ENCODE measurements at places on chromosomes 7 and 10.
A peak's percentile ranks its signal among the peaks of the same experiment; 100 is the strongest.

GRCh38 chr10:116685807-116686206, 56.6 kb downstream of the HSPA12A start:
- no peak for DNase-seq

DNA sequence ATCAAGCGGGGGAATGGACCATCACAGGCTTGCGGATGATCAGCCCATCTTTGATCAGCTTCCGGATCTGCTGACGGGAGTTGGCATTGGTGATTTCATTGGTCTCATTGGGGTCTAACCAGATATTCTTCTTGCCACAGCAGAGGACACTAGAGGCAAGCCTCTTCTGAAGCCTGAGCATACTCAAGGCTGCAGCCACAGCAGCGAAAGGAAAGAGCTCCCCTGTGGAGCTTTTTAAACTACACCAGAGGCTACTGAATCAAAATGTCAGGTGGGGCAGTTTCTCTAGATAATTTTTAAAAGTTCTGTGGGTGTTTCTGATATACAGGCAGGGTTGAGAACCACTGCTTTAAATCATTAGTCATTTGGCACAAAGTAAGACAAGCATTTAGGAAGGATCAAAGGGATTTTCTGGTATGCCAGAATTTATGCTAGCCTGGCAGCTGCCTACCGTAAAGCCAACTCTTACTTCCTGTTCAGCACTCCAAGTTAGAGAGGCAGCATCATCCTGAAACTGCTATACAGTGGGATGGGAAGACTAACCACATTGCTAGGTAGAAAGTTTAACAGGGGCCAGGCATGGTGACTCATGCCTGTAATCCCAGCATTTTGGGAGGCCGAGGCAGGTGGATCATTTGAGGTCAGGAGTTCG, 7.0 kb downstream of the NAPEPLD start:
- no peak for DNase-seq

GRCh38 chr7:64102656-64103400, 57.6 kb downstream of the ZNF727 start:
- no peak for DNase-seq

DNA sequence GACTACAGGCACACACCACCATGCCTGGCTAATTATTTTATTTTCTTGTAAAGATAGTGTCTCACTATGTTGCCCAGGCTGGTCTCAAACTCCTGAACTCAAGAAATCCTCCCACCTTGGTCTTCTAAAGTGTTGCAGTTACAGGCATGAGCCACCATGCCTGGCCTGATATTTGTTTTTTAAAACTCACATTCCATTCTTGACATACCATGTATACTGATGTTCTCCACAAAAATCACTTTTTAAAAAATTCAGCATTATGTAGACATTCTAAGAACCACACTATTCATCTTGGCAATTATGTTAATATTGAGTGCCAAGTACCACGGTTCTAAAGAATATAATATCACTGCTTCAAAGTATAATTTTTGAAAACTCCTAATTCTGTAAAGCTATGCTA, 43.5 kb downstream of the IDE start:
- DNase-seq = no peak

- DNase-seq = peak; percentile 57
These were observed 6.0 kb upstream of the GATA3 start for GRCh38 chr10:8048281-8049008.

Measured in CD4-positive, alpha-beta T cell treated with Interferon alpha-2 for 1 hour (primary cell).